ENCODE measurements at places on chromosomes 6 and 20. TPM values are rescaled to one million over a fixed set of nuclear protein-coding genes. Genes with fewer than 3 reads are reported as not detected.

The ABHD16B gene
- polyA plus RNA-seq = 4.6 TPM

The CYP21A2 gene
- polyA plus RNA-seq = not detected

The LY86 gene
- polyA plus RNA-seq = not detected

The WFDC5 gene
- polyA plus RNA-seq = not detected

The MED23 gene
- polyA plus RNA-seq = 22.6 TPM

The HCK gene
- not detected for polyA plus RNA-seq

The OR2J3 gene
- not detected for polyA plus RNA-seq

The ULBP2 gene
- polyA plus RNA-seq = not detected

The C6orf141 gene
- polyA plus RNA-seq = 0.98 TPM

The CDSN gene
- polyA plus RNA-seq = not detected

The GABRR2 gene
- 0.31 TPM for polyA plus RNA-seq

The WFDC11 gene
- polyA plus RNA-seq = not detected

The OR2H2 gene
- 0.73 TPM for polyA plus RNA-seq

The PRL gene
- polyA plus RNA-seq = not detected

The STK4 gene
- 19.1 TPM for polyA plus RNA-seq

The SEL1L2 gene
- polyA plus RNA-seq = not detected

The PTK6 gene
- 0.30 TPM for polyA plus RNA-seq
